ENCODE measurements at places on chromosomes 7 and 10. TPM values are rescaled to one million over a fixed set of nuclear protein-coding genes. Genes with fewer than 3 reads are reported as not detected.

CLRN3 gene
- total RNA-seq: 0.35 TPM

SAMD9L gene
- total RNA-seq: 4.5 TPM

CLCN1 gene
- not detected for total RNA-seq

SPDYE3 gene
- not detected for total RNA-seq

FGFBP3 gene
- total RNA-seq: 0.51 TPM

DNA sequence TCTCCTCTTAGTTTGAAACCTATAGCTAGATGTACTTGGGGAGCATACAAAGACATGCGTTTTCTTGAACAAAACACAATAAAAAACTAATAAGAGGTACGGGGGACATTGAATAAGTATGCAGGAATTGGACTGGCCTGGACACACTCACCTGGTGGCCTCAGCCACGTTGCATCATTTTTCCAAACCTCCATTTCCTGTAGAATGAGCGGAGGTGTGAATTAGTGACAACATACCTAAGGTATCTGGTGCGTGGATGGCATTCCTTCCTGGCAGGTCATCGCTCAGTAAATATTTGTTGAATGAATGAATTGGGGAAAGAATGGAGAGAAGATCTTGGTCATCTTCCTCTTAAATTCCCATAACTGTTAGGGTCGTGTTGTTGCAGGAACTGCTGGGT, 103.2 kb upstream of the CTBP2 start:
- no peak for DNase-seq

DNA sequence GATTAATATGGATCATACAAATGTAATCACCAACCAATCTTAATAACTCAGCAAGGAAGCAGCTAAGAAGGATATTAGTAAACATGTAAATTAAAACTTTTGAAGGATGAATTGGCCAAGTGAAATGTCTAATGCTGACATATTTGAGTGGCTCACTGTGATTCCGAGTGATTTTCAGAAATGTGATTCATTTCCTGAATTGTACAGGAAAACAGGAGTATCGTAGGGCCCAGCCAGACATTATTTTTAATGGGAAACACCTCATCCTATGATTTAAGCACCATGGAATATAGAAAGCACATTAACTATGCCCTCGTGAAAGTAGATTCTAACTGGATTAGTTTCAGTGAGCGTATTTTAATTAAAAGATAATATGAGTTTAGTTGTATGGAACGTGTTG, 82.3 kb downstream of the LHFPL3 start:
- DNase-seq: no peak

GRCh38 chr7:115088893-115089292, 167.0 kb downstream of the MDFIC start:
- no peak for DNase-seq
